ENCODE measurements at places on chromosomes 16 and 17. TPM values are rescaled to one million over a fixed set of nuclear protein-coding genes. Genes with fewer than 3 reads are reported as not detected.

GRCh38 chr16:86030116-86030515 lies 131.2 kb downstream of the IRF8 start:
- DNase-seq = no peak

DNA sequence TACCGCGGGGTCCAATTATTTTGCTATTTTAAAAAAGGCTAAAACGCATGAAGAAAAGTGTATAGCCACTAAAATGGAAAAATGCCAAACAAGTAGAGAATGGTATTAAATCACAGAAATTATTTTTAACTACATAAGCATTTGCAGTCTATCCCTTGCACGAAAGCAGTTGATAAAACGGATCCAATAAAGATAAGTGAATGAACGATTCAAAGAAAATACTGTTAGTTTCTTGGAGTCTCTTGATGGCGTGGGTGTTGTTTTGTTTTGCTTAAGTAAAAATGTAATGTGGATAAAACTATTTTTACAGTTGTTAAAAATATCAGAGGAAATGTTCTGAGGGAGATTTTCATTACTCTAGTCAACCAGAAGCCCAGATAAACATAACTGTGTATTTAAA lies 9.3 kb downstream of the HS3ST3A1 start:
- DNase-seq = no peak

The KRTAP2-3 gene
- not detected for total RNA-seq

The TBC1D26 gene
- total RNA-seq = not detected

The PIRT gene
- not detected for total RNA-seq

DNA sequence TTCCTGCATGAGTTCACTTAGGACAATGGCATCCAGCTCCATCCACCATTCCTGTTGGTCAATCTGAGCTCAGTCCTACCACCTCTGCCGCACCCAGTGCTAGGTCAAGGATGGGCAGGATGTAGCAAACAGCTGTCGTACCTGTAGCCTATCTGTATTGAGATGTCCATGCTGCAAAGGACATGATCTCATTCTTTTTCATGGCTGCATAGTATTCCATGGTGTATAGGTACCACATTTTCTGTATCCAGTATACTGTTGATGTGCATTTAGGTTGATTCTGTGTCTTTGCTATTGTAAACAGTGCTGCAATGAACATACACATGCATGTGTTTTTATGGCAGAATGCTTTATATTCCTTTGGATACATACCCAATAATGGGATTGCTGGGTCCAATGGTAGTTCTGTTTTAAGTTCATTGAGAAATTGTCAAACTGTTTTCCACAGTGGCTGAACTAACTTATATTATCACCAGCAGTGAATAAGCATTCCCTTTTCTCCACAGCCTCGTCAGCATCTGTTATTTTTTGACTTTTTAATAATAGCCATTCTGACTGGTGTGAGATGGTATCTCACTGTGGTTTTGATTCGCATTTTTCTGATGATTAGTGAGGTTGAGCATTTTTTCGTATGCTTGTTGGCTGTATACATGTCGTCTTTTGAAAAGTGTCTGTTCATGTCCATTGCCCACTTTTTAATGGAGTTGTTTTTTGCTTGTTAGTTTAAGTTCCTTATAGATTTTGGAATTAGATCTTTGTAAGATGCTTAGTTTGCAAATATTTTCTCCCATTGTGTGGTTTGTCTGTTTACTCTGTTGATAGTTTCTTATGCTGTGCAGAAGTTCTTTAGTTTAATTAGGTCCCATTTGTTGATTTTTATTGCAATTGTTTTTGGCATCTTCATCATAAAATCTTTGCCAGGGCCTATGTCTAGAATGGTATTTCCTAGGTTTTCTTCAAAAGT lies 7.2 kb upstream of the MRTFB start:
- no peak for DNase-seq

The PRPSAP2 gene
- 15.9 TPM for total RNA-seq

The MAZ gene
- total RNA-seq = 92.0 TPM

DNA sequence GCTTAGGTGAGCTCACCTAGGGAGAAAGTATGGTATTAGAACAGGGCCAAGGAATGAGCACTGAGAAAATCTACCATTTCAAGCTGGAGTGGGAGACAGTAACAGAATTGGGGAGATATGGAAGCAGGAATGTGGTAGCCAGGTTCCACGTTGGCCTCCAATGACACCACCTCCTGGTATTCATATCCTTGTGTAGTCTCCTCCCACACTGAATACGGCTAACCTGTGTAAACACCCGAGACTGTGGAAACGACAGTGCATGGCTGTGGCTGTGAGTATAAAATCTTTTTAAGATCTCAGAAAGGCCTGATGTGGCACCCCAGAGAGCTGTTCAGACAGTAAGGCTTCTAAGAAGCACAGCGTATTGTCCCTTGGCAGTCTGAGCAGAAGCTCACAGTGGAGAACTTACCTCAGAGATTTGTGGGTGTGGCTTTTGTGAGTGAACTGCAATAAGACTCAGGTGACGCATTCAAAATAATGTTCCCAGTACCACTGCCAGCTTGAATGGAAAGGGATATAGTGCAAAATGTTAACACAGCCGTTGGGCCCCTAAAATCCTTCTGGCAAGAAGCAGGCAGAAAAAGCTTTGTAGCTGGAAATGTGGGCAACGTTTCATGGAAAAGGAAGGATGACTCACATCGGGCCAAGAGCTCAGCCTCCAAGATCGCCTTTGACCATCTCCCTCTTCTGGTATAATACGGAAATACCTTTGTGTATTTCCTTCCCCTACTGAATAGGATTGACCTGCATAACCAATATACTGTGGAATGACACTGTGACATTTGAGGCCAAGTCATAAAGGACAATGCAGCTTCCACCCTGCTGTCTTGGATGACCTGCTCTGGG lies 14.4 kb downstream of the SDR42E1 start:
- DNase-seq = no peak

- DNase-seq = no peak
Observed at GRCh38 chr17:66142428-66142827, 49.5 kb downstream of the CEP112 start.

DNA sequence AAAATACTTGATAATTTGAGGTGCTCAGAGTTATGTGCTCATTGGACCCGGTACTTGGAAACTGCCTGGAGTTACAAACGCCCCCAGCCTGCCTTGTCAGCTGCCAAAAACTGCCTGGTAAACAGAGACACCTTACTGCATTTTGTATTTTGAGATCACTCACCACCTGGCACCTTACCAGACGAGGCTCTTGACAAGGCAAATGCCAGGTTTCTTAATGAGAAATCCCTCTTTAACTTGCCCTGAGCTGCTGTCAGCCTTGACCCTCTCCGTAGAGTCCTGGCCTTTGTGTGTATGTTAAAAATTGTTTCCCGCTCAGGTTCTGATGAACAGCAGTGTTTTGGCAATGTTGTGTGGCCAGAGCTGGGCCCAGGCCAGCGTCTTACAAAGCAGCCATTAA lies 28.8 kb downstream of the SYT17 start:
- DNase-seq = no peak

DNA sequence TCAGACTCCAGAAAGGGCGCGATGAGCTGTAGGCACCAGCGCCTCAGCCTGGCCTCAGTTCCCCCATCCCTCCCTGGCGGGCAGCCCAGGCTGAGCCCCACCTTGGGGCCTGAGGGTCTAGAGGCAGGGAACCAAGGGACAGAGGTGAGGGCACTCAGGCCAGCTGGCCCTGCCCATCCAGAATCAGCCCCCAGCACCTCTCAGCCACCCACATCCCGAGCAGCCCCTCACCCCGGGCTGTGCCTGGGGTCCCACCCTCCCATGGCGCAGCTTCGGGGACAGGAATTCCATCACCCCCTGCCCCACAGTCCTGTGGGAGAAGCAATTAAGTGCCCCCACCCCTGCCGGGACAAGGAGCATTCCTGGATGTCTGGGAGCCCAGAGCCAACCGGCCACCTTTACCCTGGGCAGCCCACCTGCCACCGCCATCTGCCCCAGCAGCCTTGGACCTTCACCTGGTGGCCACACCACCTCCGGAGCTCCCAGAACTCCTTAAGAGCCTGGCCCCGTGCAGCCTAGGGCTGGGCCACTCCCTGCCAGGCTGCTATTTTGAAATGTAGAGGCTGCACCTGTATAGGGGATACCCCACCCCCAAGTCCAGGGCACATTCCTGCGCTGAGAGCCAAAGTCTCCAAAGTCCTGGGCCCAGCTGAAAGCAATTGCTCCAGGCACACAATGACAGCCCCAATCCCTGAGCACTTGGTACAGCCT lies 33.7 kb upstream of the PVALEF start:
- DNase-seq = no peak

DNA sequence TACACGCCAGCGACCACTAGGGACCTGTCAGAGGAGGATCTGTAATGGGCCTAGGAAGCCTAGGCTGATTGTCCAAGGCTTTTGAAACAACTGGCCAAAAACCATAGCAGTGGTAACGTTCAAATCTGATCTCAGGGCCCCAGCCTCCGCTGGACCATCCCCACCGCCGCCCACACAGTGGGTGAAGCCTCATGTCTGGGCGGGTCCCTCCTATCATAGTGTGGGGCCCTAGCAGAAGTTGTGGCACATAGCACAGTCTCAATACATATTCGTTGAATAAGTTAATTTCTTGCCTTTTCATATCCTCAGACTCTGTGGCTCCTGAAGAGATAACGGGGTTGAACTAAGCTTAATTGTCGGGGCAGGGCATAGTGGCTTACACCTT lies 818 bp downstream of the DPH1 start:
- DNase-seq = peak; percentile 53

The SLC5A11 gene
- total RNA-seq = not detected

GRCh38 chr16:27400751-27401620 lies 988 bp upstream of the IL21R start:
- no peak for DNase-seq

DNA sequence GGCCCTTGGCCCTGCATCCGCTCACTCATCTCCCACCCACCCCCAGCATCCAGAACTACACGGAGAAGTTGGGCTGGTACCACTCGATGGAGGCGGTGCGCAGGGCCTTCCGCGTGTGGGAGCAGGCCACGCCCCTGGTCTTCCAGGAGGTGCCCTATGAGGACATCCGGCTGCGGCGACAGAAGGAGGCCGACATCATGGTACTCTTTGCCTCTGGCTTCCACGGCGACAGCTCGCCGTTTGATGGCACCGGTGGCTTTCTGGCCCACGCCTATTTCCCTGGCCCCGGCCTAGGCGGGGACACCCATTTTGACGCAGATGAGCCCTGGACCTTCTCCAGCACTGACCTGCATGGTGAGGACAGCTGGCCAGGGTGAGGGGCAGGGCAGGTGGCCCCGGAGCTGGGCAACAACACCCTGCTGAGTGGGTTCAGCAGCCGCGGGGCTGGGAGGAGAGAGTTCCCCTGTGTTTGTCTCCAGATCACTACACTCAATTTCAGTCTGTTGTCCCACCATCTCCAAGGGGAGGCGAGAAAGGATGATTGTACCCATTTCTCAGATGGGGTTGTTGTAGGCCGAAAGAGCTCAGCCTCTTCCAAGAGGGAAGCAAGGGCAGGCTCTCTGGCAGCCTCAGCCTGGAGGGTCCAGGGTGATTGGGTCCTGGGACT lies 14.4 kb downstream of the MMP15 start:
- DNase-seq = no peak

- no peak for DNase-seq
Observed at GRCh38 chr16:50627419-50627818, 53.7 kb downstream of the SNX20 start.

The SLC12A4 gene
- 97.5 TPM for total RNA-seq

DNA sequence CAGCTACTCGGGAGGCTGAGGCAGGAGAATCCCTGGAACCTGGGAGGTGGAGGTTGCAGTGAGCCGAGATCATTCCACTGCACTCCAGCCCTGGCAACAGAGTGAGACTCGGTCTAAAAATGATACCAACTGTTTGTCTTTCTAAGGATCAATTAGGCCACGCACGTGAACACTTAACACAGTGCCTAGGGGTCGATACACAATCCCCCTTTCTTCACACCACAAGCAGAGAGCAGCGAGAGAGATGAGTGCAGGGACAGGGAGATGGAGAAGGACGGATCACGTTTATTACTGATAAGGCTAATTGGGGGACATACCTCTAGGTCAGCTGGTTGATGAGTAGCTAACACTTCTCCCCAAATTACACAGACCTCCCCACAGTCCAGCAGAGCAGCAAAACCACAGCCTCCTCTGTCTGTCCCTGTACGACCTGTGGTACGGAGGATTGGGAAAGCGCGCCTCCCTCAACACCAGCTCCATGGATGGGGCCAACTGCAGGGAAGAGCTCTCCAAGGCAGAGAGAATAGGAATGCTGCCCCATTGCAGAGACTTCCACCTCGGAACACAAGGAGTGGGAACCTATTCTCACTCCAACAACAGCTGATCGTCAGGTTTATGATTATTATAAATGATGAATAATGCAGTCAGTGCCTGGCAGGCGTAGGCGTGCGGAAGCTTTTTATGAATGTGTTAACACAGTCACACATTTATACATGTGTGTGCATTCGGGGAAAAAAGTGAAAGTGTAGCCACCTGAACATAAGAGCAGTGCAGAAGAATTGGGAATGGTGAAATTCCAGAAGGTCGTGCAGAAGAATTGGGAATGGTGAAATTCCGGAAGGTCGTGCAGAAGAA lies 155.1 kb downstream of the C16orf95 start:
- DNase-seq = no peak

- no peak for DNase-seq
Observed at GRCh38 chr17:20105539-20106280, 96.6 kb downstream of the SPECC1 start.

DNA sequence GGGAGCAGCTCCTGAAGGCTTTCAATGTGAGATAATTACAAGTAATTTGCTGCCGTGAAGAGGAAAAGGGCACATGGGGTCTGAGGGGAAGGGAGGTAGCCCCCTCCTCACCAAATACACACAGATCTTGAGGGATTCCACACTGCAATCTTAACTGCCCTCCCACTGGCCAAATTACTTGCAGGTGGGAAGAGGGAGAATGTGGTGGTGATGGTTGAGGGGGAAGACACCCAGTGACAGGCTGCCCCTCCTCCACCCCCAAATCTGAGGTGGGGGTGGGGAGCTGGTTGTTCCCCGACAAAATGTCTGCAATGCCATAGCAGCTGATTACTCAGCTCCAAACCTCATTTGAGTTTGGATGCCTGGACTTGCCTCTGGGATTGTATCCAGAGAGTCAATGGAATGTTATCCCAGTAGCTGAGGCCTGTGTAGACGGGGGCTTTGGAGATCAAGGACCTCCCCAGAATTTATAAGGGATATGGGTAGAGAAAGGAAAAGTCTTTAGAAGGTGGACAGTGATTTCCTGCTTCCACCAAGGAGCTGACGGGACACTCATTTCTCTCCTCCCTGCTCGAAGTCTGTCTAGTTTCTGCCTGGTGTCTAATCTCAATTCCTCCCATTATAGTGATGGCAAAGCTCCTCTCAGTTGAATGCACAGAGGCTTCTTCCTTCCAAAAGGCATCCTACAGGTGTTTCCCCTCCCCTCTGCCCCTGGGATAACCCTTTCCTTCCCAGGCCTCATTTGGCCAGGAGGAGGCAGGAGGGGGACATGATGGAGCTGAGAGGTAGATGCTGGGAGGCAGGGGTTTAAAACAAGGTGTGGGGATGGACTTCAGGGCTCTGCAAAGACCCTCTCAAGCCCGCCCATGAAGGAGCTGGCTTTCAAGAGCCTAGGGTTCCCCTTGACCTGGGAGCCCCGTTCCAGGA lies 8.7 kb downstream of the DLX4 start:
- peak; percentile 33 for DNase-seq
